ENCODE measurements at places on chromosomes 1 and 21.

DNA sequence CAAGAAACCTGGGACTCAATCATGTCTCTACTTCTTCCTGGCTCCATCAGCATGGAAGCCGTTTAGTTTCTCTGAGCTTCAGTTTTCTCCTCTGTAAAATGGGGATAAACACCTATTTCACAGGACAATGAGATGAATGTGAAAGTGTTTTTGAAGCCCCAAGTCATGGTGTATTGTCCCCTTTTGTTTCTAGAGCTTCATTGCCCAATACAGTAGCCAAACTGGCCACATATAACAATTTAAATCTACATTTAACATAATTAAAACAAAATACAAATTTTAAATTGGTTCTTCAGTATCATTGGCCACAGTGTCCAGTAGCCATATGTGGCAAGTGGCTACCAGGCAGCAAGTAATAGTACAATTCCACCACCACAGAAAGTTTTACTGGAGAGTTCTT is 2.3 kb upstream of the EFCAB14 start:
- DNase-seq = no peak

GRCh38 chr1:231591466-231591865 is 35.1 kb upstream of the DISC1 start:
- no peak for DNase-seq

DNA sequence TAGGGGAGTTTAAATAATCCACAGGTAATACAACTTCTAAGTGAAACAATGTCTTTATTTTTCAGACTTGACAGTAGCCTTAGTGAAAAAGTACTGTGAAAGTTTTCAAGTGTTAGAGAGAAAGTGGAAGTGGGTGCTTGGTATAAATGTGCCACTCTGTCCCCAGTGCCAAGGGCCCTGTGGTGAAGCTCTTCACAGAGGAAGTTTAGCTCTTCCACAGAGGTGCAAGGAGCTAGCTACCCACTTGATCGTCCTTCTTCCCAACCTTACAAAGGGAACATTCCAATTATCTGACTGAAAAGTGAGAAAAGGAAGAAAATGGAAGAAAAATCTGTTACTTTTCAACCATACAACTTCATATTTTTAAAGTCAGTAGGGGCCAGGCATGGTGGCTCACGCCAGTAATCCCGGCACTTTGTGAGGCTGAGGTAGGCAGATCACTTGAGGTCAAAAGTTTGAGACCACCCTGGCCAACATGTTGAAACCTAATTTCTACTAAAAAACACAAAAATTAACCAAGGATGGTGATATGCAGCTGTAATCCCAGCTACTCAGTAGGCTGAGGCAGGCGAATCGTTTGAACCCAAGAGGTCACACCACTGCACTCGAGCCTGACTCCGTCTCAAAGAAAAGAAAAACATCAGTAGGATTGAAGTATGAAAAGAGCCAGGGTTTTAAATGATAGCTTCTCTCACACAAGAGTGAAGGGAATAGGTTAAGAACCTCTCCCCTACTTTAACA is 41.0 kb upstream of the PTPRC start:
- DNase-seq = peak; percentile 45

DNA sequence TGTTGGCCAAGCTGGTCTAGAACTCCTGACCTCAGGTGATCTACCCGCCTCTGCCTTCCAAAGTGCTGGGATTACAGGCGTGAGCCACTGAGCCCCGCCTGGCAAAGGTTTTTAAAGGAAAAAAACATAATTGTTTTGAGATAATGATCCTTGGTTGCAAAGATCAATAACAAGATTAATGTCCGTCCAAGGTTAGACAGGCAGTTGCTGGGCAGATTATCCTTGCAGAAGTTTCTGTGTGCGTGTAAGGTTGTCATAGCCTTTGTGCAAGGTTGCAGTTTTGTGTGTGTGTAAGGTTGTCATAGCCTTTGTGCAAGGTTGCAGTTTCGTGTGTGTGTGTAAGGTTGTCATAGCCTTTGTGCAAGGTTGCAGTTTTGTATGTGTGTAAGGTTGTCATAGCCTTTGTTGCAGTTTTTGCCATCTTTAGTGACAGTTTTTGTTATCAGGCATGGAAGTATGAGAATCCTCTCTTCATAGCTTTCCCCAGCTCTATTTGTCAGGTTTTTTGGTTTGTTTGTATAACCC is 3.6 kb downstream of the YBEY start:
- DNase-seq = no peak

- no peak for DNase-seq
These were observed 272.2 kb upstream of the B3GALT2 start for GRCh38 chr1:193458628-193459027.

DNA sequence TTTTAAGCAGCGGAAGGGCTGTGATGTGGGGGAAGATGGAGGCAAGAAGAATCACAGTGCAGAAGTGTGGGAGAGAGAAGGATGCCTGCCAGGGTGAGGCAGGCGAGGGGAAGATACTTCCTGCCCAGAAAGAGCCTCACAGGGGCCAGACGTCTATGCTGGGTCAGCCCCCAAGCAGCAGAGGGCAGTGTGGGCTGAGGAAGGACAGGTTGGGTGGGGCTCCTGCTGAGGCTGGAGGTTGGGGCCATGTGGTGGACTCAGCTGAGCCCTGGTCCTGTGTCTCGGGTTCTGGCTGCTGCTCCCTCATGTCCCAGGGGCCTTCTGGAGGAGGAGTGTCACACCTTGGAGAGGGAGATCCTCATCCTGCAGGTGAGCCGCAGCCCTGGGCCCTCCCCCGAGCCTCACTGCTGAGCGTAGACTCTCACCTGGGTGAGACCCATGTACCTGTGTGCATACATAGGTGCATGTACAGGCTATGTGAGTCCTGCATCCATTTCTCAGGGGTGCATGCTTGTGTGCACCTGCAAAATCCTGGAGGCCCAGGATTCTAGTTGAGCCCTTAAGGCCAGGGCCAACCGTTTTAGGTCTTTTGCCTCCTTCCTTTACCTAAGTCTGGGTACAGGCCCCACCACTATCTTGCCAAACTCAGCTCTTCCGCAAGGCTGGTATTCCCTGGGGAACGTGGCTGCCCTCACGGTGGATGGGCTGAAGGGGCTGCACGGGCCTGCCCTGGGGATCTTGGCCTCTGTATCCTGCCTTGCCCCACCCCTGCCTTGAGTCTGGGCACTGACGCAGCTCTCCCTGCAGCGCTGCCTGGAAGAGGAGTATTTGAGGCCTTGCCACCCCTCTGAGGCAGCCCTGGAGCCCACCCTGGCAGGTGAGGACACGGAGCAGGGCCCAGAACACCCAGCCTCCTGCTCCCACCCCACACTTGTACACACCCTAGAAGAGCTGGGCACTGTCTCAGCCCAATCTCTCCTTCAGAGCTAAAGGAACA is 3.7 kb downstream of the CCDC24 start:
- no peak for DNase-seq

DNA sequence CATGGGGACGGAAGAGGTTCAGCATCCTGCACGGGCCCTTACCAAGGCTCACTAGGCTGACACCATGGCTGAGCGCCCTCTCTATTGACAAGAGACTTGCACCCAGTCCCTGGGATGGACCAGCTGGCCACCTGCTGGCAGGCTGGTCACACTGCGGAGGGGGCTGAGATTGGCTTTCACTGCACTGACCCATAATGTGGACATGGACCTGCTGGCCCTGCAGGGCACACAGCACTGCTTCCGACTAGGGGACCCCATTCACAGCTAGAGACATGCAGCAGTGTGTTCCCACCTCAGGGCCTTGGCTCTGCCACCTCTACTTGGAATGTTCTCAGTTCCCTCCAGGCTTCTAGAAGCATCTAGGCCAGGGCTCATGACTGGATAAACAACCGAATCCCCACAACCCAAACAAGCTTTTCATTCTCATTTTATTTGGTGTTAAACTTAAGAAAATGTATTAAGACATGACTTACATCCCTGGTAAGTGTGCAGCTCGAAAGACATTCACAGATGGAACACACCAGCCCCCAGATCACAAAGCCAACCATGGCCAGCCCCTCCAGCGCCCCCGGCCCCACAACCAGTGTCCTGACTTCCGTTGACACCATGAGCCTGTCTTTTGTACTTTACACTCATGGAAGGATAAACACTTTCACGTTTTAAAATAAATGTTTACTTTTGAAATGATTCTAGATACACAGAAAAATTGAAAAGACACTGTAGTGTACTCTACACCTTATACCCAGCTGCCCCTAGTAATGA is 9.3 kb upstream of the SRARP start:
- DNase-seq = peak; percentile 16

GRCh38 chr1:200291106-200291505 is 118.7 kb downstream of the ZNF281 start:
- DNase-seq = no peak

DNA sequence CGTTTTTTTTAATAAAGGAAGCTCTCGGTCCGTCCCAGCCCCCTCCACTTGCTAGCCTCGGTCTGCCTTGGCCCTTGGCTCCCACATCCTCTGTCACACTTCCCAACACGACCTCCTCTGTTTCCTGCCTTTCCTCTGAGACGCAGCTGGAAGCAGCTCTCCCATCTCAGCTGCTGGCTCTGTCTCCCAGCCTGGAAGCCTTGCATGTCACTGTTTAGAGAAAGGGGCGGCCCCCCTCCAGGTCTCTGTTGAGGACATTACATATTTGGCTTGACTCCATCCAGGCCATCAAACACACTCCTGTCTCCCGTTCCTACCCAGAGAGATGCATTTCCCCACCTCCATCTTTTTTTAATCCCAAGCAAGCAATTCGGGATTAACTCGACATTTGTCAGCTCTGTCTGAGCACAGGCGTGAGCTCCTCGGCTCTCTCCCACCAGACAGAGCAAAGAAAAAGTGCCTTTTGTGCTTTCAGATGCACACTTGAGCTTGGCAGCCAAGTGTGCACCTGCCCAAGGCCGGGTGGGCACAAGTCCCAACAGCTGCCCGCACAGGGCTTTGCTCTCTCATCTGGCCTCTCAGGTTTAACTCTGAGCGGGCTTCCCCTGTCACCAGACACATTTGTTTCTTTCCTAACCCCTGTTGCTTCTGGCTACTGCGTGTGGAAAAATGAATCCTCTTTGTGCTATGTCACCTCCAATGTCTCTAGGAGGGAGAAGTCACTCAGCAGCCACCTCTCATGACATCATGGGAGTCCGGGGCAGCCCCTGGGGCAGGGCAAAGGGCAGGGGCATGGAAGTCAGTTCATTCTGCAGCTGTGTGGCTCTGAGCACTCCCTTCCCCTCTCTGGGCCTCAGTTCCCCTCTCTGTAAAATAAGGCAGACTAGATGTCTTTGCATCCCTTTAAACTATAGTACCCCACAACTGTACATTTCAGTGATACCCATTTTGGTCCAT is 108.3 kb downstream of the KCND3 start:
- no peak for DNase-seq

DNA sequence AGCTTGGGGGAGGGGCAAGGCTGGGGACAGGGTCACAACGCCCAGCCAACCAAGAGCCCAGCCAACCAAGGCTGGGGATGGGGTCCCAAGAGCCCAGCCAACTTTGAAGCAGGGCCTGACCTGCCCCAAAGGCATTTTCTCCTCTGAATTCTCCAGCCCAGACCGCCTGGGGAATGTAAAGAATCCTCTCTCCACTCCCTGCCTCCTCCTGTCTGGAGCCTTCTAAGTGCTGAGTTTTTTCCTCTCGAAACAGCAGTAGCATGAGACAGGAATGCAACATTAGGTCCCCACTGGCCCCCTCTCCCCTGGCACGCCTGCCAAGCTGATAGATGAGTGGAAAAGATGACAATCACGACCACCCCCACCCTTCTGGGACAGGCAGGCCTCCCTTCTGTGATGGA is 17.0 kb downstream of the C1orf198 start:
- DNase-seq = no peak

- no peak for DNase-seq
These were observed 11.5 kb upstream of the VASH2 start for GRCh38 chr1:212938846-212939245.

DNA sequence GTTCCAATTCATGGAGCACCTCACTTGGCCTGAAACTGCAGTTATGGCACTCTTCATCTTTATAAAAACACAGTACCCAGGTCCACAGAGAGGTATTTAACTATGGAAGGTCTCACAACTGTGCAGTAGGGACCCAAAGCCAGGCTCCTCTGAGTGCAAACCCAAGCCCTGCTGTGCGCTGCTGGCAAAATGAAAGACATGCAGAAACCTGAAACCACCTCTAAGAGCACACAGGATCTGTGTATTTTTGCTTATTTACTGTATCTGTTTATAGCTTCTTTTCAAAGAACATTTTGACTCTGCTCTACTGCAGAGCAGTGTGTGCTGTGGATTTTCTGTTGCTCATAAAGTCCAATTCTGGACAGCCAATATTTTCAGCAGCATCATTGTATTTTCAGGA is 166.6 kb downstream of the DSCAM start:
- DNase-seq = no peak

GRCh38 chr1:54336116-54336515 is 70.1 kb downstream of the SSBP3 start:
- DNase-seq = no peak

- no peak for DNase-seq
These were observed 5.2 kb downstream of the RGL1 start for GRCh38 chr1:183810121-183810520.

DNA sequence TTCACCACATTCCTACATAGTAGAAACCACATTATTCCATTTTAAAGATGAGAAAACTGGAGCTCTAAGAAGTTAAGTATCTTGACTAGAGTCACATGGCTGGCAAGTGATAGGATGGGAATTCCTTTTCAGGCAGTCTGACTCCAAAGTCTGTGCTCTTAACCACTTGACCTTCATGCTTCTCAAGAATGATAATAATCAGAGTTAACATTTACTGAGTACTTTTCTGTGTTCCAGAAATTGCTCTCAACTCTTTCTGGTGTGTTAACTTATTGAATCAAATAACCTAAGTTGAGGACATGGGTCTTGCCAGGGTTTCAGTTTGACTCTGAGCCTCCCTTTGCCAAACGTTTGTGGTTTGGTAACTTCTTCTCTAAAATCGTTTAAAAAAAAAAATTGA is 169.4 kb downstream of the RASAL2 start:
- DNase-seq = no peak

- DNase-seq = no peak
These were observed at the start of gene SLC30A10 for GRCh38 chr1:219927956-219928790. Gene SLC30A10 (minus strand): TSS chr1:219928557. CDS start chr1:219928440, 117 bp downstream.

- DNase-seq = no peak
These were observed 67.1 kb downstream of the UBE2T start for GRCh38 chr1:202274611-202275010.

GRCh38 chr1:38083541-38083940 is 36.9 kb upstream of the POU3F1 start:
- DNase-seq = no peak

DNA sequence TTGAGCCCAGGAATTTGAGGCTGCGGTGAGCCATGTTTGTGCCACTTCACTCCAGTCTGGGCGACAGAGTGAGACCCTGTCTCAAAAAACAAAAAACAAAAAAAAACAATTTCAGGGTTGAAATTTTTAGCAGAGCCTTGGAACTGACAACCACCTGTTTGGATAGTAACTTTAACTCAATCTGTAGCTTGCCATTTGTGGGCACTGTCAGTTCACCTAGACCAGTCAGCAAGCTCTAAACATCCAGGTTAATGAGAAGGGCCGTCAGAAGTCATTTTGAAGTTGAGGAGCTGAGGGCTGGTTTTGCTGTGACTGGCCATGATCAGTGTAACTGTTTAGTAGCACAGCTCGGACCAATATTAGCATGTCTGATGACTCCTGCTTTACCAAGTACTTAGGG is 8.4 kb downstream of the TRAPPC10 start:
- DNase-seq = no peak
